Urinary bladder (tissue), 4 donors: ENCODE measurements at places on chromosomes 2 and 18. TPM values are rescaled to one million over a fixed set of nuclear protein-coding genes. Genes with fewer than 3 reads are reported as not detected.

DNA sequence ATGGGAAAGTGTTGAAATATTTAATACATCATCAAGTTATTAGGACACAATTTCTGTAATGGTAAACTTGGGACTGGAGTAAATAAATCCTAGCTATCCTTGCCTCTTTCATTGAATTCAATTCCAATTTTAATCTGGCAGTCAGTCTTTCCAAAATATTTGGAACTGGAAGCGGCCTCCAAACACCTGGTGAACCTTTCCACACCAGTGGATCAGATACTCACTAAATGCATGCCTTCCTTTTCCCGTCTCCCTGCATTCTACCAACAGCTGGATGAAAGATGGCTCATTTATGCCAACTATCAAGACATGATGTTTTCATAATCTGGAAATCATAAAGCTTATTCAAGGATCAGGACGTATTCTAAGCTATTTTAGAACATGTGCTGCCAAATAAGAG is 488.2 kb upstream of the SPHKAP start:
- DNase-seq = no peak

- DNase-seq = no peak
These were observed 45.3 kb upstream of the ROCK2 start for GRCh38 chr2:11389551-11390398.

- no peak for DNase-seq
These were observed 18.6 kb upstream of the REG3A start for GRCh38 chr2:79178076-79178674.

GRCh38 chr18:11882636-11883035 is 25.5 kb downstream of the MPPE1 start:
- DNase-seq = no peak

- no peak for DNase-seq
These were observed 115.0 kb upstream of the GLS start for GRCh38 chr2:190765386-190766173.

GRCh38 chr2:229372207-229372606 is 101.1 kb upstream of the PID1 start:
- DNase-seq = no peak

- no peak for DNase-seq
These were observed 223.7 kb upstream of the RBBP8 start for GRCh38 chr18:22709288-22710060.

- DNase-seq = no peak
These were observed 34.0 kb downstream of the BIN1 start for GRCh38 chr2:127072970-127073369.

GRCh38 chr2:168246483-168247340 is 683 bp downstream of the STK39 start:
- DNase-seq = no peak

- no peak for DNase-seq
These were observed 22.9 kb upstream of the DARS1 start for GRCh38 chr2:136008205-136008865.

GRCh38 chr2:55592130-55592529 is 25.3 kb downstream of the PPP4R3B start:
- DNase-seq = no peak

Gene PCARE
- 0.16 TPM for total RNA-seq

Gene PID1
- total RNA-seq = 63.9 TPM

Gene RIT2
- total RNA-seq = 0.48 TPM
